ENCODE measurements at places on chromosomes 3 and 15.
A peak's percentile ranks its signal among the peaks of the same experiment; 100 is the strongest.

DNA sequence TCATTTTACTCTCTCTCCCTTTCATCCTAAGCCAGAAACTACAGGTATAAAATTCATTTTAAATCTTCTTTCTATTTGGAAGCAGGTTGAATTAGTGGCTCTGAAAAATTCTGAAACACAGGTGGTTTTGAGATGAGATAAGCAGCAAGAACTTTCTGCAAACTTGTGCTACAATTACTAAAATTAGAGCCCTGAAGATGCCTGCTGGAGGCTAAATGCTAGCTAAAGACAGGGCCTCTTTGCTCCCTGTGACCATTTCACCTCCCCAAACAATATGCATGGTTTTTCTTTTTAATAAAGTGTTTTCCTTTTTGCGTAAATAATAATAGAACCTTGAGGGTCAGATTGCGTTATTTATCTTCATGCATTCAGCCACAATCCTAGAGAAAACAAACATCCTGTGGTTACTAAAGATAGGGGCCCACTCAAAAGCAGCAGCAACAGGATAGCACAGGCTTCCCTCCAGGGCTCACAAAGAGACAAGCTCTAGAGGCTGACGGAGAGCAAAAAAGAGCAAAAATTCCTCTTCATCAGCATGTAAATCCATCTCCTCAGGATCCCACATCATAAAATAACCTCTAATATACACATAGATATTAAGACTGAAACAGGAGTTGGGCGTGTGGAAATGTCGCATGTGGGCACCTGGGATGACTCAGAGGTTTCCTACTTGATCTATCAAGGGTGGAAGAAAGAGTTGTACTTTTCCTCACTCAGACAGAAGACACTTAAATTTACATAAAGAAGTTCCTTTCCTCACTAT, 26.5 kb upstream of the CP start:
- no peak for DNase-seq

GRCh38 chr15:56739964-56740640, 6.8 kb upstream of the ZNF280D start:
- no peak for DNase-seq

GRCh38 chr3:118938183-118938961, 96.3 kb downstream of the IGSF11 start:
- DNase-seq = no peak

DNA sequence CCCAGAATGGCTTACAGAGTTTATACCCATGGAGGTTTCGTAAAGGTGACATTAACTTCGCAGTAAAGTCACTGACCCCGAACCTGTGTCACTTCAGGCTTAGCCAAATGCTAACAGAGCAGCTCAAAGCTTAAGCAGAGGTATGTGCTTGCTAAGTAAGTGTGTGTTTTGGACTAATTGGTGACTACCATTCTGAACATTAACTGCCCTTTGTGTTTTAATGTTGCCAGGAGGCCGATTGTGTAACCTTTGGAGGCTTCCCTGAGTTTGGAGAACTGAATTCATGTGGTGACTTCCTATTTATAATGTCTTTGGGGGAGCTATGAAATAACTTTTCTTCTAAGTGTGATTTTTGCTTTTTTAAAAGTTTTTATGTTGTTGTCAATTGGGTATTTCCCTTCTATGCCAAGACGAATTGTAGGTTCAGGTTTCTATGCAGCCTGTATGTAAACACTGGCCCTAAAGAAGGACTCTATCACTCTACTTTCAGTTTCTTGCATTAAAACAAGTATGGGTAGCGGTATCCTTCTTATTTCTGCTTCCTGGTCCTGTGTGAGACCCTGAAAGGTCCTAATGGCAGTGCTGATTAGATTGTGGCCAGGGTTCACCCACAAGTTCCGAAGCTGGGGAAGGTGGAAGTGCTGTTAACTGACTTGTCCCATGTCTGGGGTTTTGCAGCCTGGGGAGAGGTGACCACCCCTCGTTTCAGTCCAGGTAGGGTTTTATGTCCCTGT, 86.3 kb downstream of the IGF1R start:
- no peak for DNase-seq

- no peak for DNase-seq
Measured at GRCh38 chr3:150965436-150965835, 7.1 kb downstream of the CLRN1 start.

GRCh38 chr15:98513428-98513986, 134.8 kb upstream of the IGF1R start:
- no peak for DNase-seq

DNA sequence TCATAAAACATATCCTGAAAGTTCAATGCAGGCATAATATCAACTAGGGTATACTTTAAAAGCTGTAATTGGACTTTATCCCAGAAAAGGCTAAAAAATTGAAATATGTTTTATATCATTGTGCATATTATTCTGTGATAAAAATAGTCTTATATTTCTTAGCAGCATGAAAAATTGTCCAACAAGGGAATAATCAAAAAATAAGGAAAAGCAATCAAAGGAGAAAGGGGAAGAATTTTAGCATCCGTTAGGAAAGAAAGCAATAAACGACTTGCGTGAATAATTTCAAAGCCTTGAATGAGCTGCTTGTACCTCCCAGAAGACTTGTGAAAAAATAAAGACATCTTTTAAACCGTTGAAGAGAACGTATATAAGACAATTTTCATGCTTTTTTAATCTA, 1369.8 kb upstream of the GBE1 start:
- no peak for DNase-seq

DNA sequence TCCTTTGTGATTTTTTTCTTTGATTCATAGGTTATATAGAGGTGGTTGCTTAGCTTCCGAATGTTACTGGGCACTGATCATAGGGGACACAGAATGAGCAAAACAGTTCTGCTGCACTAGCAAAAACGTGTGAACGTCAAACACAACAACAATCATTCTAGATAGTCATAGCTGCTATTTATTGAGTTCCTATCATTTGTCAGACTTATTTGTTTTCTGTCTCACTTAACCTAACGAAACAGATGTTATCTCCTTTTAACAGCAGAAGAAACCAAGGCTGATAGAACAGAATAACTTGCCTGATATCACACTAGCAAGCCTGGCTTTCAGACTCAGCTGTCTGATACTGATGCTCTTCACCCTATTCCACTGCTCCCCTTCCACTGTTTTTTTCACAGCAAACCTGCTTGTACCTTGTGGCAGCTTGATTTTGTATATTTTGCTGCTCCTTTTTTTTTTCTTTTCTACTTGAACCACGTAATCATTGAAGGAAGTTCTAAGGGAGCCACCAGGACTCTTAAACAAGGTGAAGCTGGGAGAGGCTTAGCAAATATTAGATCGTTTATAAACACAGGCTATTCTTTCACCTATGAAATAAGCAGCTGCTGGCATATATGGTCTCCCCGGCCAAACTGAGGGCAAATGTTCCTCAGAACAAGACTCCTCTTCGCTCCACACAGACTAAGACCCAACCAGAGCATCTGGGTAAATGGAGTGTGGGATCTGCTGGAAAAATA, 78.8 kb downstream of the MCF2L2 start:
- no peak for DNase-seq

GRCh38 chr3:23619705-23620637, 185.8 kb upstream of the UBE2E1 start:
- no peak for DNase-seq

DNA sequence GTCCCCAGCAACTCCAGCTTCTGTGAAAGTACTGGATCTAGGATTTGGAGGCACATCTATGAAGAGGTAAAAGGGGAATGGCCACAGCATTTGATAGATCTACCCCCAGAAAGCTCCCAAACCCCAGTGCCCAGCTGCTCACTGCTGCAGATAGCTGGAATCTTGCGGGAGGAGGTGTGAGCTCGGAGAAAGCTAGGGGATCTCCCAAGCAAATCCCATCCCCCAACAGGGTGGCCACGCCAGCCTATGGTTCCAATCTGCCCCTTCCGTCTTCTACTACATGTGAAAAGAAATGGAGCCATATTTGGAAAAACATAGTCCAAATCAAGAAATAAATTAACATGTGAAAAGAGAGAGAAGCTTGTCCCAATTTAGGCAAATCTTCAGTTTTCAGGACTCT, 42.0 kb downstream of the SEMA5B start:
- no peak for DNase-seq

GRCh38 chr15:73687351-73687750, 3.2 kb downstream of the CD276 start:
- DNase-seq = no peak

GRCh38 chr3:40336511-40337135, 27.1 kb downstream of the EIF1B start:
- no peak for DNase-seq

DNA sequence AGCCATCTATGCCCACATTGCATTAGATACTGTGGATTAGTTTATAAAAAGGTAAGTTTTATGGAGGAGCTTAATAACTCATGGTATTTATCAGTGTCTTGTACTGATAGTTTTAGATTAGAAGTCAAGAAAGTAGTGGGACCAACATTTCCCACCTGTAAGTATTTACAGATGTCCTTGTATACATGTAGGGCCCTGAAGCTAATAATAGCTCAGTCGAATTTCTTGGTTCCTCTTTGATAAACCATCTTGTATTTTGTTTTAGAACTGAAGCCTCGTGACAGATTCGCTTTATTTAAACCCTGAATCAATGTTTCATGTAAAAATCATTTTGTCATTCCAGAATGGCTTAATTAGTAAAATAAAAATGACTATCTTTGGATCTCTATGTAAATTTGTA, 73.4 kb downstream of the CRYBG3 start:
- no peak for DNase-seq

- no peak for DNase-seq
Measured at GRCh38 chr3:53805463-53806159, 40.6 kb downstream of the CHDH start.

DNA sequence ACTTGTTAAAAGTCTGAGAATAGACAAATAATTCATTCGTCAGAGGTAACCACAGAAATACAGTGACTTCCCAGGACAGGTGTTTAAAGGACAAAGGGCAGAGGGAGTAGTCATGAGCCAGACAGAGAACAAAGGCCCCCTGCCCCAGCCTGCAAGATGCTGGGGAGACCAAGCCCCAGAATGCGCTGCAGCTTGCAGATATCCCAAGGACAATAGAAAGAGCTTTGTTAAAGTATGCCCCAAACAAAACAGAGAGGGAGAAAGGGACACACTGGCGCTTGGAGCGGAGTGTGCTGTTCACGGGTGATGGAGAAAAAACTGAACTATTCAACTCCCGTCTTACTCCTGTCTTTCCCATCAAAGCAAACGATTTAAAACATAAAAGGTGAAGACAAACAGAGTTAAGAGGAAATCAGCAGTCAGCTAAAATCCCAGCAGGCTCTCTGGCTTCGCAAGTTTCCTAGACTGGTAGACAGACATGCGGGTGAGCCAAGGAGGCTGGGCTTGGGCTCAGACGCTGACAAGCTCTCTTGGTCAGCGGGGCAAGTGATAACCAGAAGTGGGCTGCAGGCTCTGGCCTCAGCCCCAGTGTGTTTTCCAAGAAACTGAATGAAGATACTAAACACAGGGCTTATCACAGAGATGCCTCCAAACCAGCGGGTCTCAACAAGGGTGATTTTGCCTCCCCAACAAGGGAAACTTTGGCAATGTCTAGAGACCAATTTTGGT, 130.1 kb downstream of the UACA start:
- peak; percentile 31 for DNase-seq

- no peak for DNase-seq
Measured at GRCh38 chr15:70032509-70032908, 65.2 kb downstream of the TLE3 start.

Data from NCI-H345 (cell line).